Astrocyte (in vitro differentiated cells and primary cell): ENCODE measurements at places on chromosomes 7 and 10. TPM values are rescaled to one million over a fixed set of nuclear protein-coding genes. Genes with fewer than 3 reads are reported as not detected.
A peak's percentile ranks its signal among the peaks of the same experiment; 100 is the strongest.

GRCh38 chr7:157932498-157933218, 595.9 kb downstream of the DNAJB6 start:
- DNase-seq, result no peak

DNA sequence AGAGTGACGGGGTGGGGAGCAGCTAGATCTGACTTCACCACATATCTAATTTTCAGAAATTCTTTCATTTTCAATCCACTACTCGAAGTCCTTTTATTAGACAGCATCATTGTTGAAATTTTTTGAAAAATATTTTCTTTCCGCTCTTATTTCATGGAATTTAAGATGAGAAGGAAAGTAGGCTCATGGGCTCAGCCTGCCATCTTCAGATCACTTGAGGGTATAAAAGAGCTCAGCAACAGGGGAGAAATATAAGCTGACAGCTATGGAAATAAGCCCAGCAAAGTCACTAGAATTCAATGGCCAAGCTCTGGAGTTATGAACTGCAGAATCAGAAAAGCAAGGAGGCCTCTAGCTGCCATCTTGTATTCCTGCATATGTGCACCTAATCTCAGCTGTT, 389.1 kb downstream of the XPNPEP1 start:
- DNase-seq, result no peak

- no peak for DNase-seq
These were observed 30.1 kb upstream of the PRTFDC1 start for GRCh38 chr10:24982319-24983112.

GRCh38 chr7:99393355-99394187, 14.8 kb downstream of the PDAP1 start:
- DNase-seq, result no peak

The ZNF716 gene
- total RNA-seq, result not detected in 2 replicates

DNA sequence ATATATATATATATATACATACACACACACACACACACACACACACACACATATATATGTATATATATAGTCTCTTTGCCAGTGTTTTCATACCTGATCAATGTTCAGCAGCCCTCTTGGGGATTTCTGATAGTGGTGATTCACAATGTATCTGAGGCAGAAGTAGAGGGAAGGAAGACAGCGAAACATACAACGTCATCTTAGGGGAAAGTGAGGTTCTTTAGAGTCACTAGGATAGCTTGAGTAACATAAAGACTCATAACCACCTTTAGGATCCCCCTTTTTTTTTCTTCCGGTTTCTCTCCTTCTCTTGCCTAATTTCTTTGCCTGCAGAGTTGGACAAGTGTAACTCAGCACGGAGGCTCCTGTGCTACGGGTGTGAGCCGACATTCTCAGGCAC, 56.6 kb downstream of the PODXL start:
- DNase-seq, result no peak

- DNase-seq, result no peak
These were observed 2.4 kb downstream of the HHEX start for GRCh38 chr10:92692080-92692671.

- DNase-seq, result no peak
These were observed 24.3 kb downstream of the CTTNBP2 start for GRCh38 chr7:117848941-117849340.

The PON3 gene
- not detected in 2 replicates for total RNA-seq

The RAB19 gene
- 0.50 TPM in 1 of 2 replicates, not detected in the other for total RNA-seq

The OPN4 gene
- not detected in 2 replicates for total RNA-seq

GRCh38 chr10:107611115-107611514, 446.6 kb upstream of the SORCS1 start:
- no peak for DNase-seq

The TMEM225B gene
- 0.23 and 0.43 TPM in 2 replicates for total RNA-seq

The CLRN3 gene
- total RNA-seq, result not detected in 2 replicates

The MOGAT3 gene
- not detected in 2 replicates for total RNA-seq

DNA sequence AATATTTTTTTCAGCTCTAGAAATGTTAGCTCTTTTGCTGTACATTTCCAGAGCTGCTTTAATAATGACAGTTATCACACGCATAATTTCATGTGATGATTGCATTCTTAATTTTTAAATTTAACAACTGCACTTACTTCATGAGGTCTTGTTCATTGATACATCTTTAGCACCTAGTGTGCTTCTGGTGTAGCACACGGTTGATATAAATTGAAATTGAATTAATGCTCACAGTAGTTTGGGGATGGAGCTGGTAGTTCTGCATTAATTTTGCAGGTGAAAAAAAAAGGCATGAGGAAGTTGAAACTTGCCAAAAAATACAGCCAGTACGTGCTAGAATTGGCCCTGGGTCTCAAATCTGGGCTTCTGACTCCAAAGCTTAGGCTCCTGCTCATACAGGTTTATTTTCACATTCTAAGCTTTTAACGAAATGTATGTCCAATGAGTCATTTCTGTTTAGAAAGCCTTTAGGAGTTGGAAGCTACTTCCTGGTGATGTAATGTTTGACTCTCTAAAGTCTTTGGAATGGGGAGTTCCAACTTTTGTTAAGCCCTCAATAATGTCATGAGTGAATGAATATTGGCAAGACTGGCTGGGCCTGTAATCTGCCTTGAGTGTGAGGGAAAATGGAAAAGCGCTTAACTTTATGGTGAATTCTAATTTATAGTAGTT, 62.5 kb downstream of the DAGLB start:
- peak; percentile 97 for DNase-seq

- DNase-seq, result no peak
These were observed 49.1 kb upstream of the FAM20C start for GRCh38 chr7:143145-143751.

- DNase-seq, result no peak
These were observed 104.2 kb upstream of the CDCA7L start for GRCh38 chr7:22049766-22050500.

GRCh38 chr7:157690833-157691585, 354.2 kb downstream of the DNAJB6 start:
- peak; percentile 94 for DNase-seq

- DNase-seq, result no peak
These were observed 43.8 kb downstream of the CYTH3 start for GRCh38 chr7:6228361-6229229.

- DNase-seq, result peak; percentile 94
These were observed 30.6 kb upstream of the PFKFB3 start for GRCh38 chr10:6171881-6172695.

DNA sequence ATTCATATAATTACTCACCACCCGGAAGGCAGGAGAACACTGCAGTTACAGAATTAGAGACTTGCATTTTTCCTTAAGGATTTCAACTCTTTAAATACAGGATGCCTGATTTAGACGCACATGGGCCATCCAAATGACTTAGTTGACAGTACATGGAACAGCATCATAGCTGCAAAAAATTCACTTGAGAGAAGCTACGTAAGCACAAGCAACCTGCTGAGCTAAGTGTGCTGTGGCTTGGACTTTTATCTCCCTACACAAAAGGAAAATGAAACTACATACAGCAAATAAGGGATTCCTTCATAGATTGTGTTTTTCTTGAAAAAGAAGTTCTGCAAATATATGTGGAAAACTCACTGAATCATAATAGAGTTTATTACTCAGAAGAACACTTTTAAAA, 152.6 kb downstream of the POU6F2 start:
- DNase-seq, result no peak

The TUBAL3 gene
- total RNA-seq, result not detected in 2 replicates
